ENCODE measurements at places on chromosomes 2 and 18.

GRCh38 chr18:57710226-57710625 is 88.6 kb upstream of the NARS1 start:
- DNase-seq: no peak

DNA sequence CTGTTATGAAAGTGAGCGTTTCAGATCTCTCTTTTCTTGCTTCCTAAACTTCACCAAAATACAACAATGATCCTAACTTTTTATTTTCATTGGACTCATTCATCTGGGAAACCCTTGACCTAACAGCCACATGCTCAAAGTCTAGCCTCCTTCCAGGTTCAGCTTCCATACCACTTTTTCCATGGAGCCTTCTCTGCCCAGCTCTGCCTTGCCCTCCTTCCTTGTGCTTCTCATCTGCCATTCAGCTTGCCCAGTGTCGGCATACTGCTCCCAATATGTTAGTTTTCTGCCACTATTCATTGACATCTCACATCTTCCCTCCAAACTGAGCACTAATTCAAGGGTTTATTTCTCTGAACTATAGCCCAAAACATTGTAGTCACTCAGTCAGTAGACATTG is 214.7 kb downstream of the RAD51AP2 start:
- no peak for DNase-seq

GRCh38 chr2:19627359-19627758 is 268.9 kb upstream of the OSR1 start:
- no peak for DNase-seq

- DNase-seq: no peak
Observed at GRCh38 chr2:68287580-68288441, 31.9 kb downstream of the CNRIP1 start.

DNA sequence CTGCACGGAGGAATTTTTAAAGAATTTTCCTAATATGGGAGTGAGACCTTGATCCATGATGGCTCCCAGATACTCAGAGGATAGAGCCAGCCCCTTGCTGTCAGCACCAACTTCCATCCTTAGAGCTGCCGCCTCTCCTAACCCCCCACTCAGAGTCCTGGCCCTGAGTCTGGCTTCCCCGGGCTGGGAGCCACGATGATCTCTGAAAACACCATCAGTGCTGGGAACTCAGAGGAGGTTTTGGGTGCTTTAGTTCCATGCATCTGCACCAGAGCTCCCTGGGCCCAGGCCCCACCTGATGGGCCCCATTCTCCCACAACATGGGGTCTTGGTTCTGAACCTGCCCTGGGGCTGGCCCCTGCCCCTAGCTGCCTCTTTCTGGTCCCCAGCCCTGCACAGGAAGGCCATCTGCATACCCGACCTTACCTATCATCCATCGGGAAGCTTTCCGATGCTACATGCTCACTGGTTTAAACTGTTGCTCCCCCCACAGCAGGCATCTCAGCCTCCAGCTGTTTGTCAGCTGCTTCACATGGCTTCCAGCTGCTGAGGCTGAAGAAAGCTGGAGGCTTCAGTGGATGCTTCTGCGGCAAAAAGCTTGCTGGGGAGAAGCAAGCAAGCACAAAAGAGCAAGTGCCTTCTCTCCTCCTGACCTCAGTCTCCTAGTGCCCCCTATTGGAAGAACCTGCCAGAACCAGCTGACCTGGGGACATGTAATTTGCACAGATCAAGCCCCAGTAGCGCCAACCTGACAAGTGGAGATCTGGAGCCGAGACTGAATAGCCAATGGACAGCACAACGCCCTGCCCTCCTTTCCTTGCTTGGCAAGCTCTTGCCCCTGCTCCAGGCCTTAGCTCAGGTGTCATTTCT is 24.2 kb upstream of the RHOB start:
- DNase-seq: no peak

Measured in activated T-cell treated with anti-CD3 and anti-CD28 coated beads for 48 hours (primary cell).